ENCODE measurements at places on chromosomes 3 and 15.

- no peak for DNase-seq
Measured at GRCh38 chr3:172885704-172886103, 135.2 kb downstream of the ECT2 start.

DNA sequence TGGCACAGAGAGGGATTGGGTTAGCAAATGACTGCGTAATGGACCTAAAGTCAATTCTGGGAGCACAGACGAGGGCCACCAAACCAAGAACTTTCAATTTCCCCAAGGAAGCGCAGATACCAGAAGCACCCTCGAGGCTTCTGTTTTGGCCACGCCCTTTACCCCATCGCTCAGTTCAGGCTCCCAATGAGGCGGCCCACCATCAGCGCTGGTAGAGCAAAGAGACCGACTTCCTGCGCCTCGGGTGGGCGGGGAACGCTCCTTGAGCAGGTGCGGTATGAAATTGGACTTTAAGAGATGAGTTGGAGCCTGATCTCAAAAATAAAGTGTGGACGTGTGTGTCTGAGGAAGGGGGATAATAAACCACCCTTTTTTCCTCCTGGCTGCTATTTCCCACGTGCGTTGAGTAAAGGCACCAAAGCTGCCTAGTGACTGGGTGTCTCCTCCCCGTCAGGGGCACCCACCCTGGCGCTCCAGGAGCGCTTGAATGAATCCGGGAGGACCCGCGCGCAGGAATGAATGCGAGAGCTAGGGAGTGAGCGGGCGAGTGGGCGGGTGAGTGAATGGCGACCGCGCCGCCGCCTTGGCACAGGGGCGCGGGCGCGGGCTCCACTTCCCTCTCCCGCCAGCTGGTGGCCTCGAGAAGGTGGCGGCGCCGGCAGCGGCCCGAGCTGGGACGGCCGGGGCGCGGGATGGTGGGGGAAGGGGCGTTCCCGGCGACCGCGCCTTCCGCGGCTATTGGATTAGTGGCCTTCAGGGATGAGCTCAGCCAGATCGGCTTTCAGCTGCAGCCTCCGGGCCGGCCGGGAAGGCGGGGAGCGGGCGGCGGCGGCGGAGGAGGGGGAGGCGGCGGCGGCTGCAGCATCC is at the start of gene SPSB4:
SPSB4 (plus strand) TSS at position 772 of the 867 bp plus-strand sequence. CDS start 14,758 bp downstream, outside the sequence.
- peak; percentile 59 for DNase-seq

DNA sequence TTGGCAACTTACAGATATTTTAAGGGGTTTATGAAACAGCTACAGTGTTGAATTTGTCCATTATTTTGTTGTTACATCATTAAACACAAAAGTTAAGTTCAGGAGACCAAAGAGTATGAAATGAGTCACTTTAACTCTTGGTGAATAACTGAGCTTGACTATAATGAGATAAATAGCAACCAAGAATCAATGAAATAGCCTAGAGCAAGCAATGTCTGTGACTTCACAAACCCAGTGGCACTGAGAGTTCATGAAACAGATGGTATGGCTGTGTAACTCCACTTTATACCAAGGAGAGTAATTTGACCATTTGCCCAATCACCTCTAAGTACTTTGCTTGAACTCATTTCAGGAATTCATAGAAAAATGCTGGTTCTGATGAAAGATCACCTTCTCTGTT is 169.6 kb upstream of the GADL1 start:
- DNase-seq, result peak; percentile 13

- DNase-seq, result no peak
Measured at GRCh38 chr15:77654975-77655374, 22.3 kb upstream of the LINGO1 start.

DNA sequence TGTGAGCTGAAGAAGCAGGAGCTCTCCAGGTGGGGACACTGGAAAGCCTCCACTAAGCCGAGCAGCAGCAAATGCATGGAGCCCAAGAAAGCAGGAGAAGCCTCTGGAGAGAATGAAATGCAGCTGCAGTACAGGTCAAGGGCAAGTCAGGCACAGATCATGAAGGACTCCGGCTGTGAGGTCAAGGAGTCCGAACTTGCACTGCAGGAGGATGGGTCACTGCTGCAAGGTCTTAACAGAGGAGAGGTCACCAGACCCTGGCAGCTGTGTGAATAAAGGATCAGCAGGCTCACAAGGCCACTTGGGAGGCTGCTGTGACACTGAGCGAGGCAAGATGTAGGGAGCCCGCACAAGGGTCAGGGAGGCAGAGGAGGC is 24.7 kb upstream of the SLC41A3 start:
- DNase-seq, result no peak

DNA sequence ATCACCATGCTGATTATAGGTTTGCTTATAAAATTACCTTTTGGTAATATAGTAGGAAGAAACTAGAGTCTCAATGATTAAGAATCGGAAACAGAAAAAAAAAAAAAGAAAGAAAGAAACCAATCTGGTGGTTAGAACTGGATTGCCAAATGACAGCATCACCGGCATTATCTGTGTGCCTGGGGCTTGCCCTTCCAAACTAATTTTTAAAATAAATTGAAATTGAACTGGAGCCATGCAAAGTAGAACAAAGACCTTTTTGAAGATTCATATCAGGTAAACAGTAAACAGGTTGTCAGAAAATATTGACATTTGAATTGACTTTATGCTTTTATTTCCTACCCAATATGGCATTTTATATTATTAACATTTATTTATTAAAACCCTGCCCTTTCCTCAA is 11.2 kb upstream of the CPB1 start:
- DNase-seq, result no peak

DNA sequence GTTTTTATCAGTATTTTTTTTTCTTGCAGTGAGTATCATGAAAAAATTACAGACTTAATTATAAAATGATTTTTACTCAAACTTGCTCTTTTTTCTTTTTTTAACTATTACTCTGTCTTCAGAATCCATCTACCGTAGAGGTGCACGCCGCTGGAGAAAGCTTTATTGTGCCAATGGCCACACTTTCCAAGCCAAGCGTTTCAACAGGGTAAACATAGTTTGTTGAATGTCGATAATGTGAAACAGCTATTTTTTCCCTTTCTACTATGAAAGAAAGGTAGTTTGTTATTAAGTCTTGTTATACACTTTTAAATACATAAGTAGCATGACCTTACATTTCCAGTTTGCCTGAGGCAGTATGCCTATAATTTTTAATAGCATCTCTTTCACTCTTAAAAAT is 45.6 kb downstream of the PRKCI start:
- DNase-seq, result no peak

- DNase-seq, result no peak
Measured at GRCh38 chr3:189307963-189308362, 136.2 kb downstream of the TPRG1 start.

DNA sequence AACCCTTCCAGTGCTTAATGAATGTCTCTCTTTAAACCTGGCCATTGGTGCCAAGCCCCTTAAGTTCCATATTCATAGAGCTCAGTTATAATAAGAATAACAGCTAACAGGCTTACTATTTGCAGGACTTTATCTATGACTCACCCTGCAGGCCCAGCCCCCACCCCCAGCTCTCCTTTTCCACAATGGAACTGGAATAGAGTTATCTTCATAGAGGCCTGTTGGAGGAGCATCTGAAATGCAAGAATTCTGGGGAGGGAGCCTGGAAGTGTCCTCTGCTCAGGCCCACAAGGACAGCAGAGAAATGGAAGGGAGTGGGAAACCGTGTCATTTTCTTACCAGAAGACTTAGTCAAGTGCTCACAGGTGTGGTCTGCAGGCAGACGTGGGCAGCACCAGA is 52.8 kb downstream of the SEMA5B start:
- DNase-seq, result peak; percentile 64

DNA sequence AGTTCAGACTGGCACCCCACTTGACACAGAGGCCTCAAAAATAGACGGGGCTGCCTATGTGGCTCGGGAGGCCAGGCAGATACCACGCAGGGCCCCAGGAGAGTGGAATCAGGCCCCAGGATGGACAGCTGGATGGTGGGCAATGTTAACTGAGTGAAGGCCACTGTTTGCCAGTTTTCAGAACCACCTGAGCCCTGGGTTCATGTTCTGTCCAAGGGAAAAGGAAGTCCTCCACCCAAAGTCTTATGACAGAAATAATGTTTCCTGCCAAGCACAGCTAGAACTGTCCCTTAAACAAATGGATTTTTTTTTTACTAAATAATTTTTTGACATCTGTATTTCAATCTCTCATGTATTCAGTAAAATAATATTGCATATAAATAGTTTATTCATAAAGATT is 228.4 kb downstream of the KLF13 start:
- no peak for DNase-seq

DNA sequence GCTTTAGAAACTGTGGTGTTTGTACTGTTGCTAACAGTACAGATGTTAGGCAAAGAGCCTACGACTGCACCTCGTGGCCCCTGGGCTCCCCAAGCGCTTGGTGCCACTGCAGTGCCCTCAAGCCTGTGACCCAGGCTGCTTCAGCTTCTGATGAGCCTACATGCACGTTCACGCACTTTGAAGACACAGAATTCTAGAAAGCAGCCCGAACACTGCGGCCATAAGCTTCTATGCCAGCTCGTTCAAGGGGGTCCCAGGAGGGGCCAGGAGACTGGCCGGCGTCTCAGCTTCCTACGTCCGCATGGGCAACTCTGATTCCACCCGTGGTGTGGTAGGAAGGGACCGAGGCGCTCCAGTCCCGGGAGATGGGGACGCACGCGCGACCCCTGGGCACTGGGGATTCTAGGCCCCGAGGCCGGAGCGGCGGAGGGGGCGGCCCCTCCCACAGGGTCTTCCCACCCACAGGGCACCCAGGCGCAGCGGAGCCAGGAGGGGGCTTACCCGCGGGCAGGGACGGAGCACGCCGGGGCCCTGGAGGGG is 653 bp downstream of the MYO5C start:
- no peak for DNase-seq

- peak; percentile 12 for DNase-seq
Measured at GRCh38 chr15:42919799-42920518, 619 bp downstream of the TTBK2 start.

GRCh38 chr3:40191850-40192448 is 117.6 kb upstream of the EIF1B start:
- DNase-seq, result peak; percentile 48

DNA sequence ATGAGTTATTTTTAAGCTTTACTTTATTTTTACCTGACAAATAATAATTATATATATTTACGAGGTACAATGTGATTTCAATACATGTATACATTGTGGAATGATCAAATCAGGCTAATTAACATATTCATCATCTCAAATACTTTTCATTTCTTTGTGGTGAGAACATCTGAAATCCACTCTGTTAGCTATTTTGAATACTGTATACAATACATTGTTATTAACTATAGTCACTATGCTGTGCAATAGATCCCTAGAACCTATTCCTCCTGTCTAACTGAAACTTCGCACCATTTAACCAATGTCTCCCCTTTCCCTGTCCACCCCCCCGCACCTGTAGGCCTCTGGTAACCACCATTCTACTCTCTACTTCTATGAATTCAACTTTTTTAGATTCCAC is 7.9 kb upstream of the SPPL2A start:
- peak; percentile 23 for DNase-seq

GRCh38 chr3:107356706-107357105 is 20.5 kb upstream of the CCDC54 start:
- no peak for DNase-seq

DNA sequence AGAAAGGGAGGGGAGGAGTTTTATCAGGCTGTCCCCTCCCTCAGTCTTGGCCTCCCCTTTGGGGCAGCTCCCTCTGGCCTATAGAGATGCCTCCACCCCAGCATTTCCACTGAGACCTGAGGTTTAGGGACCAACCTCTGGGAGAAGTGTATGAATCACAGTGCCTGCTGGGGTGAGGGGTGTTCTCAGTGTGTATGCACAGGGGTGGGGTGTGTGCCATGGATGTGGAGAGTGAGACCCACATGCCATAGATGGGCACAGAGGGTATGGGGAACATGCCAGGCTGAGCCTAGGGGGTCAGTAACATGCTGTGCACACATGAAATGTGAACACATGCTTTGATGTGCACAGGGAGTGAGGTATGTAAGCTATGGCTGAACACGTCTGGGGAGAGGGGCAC is 12.4 kb upstream of the ANKRD63 start:
- DNase-seq, result no peak
